ENCODE measurements at places on chromosomes 6 and 20.

GRCh38 chr6:40805336-40805735, 218.2 kb upstream of the LRFN2 start:
- DNase-seq = no peak

- DNase-seq = no peak
Measured at GRCh38 chr6:159107451-159108260, 61.5 kb upstream of the FNDC1 start.

DNA sequence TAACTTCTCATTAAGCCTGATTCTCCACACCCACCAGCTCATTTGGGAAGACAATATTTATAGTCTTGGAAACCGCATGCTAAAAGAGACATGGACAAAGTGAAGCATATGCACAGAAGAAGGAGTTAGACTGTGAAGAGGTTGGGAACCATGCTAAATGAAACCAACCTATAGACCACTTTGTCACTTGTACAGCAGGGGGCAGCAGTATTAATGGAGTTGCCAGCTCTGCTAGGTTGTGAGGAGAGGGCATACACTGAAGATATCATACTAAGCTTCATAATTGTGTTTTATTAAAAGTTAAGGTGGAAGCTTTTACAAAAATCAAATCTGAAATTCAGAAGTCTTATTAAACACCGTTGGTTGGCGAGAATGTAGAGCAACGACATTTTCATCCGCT, 38.3 kb upstream of the HMGCLL1 start:
- DNase-seq = no peak

DNA sequence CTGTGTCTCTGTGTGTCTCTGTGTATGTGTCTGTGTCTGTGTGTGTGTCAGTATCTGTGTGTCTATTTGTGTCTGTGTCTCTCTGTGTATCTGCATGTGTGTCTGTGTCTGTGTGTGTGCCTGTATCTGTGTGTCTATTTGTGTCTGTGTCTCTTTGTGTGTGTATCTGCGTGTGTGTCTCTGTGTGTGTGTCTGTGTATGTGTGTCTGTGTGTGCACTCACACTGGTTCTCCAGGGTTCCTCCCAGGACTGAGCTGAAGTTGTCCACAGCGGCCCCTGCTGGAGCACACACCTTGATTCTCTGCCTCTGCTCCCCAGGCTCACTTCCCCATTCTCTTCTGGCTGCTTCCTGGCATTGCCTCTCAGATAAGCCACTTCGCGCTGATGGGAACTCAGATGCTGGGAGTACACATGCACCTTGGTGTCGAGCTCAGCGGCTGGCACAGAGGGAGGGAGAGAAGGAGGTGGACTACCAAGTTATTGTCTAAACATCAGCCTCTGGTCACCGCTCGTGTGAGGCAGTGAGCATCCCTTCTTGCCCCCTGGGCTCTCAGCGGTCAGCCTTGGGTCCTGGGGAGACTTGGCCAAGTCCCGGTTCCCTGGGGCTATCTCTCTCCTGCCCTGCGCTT, 104.9 kb upstream of the NXT1 start:
- no peak for DNase-seq

DNA sequence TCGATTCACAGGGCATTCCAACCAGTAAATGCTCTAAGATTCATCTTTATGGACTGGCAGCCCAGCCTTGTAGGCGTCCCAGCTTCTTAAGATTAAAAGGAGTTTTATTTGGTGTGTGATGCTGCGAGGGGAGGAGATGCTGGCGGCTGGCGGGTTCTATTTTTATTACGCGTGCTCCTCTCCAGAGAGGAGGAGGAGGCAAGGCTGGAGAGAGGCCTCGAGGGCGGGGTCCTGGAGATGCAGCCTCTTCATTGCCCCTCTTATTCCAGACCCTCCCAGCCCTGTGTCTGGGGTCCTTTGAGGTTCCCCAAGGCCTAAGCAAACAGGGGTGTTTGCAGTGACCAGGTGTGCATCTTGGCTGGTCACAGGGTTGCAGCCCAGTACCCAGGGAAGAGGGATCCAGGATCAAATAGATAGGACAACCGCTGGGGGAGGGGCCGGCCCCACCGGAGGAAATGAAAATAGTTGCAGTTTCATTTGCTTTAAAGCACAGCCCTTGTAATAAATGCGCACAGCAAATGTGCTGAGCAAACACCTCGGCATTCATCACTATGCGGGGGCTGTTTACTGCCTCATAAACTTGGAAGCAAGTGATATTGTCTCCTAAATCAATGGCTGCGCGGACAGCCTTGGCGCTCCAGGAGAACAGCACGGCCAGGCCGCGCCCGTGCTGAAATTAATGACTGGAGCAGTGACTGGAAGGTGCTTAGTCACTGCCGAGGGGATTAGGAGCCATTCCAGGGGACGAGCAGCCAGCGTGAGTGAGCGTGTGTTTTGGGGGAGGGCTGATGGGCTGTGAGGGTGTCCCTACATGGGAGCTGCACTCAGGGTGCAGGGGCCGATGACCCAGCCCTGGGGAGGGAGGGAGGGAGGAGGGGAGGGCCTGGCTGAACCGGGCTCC, 83.0 kb downstream of the TMEM242 start:
- peak; percentile 75 for DNase-seq

GRCh38 chr6:125942672-125943527, 13.7 kb upstream of the HINT3 start:
- no peak for DNase-seq

DNA sequence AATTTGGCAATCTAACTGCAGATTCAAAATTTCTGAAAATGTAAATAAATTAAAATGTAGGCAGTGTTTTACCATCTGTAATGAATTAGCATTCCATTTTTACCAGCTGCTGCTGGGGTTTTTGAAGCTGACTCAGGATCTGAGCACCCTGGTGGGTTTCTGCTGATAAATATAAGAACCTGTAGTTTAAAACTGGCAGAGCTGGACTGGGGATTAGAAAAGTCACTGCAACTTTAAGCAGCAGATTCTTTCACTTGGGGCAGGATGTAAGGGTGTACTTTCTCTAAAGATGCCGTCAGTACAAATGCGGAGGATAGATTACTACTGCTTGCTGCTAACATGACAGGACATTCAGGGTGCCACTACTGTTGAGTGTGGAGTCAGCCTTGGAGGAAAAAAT, 341.8 kb downstream of the CDKAL1 start:
- no peak for DNase-seq

All from NCI-H2029 (cell line).